ENCODE measurements at places on chromosomes 16 and 17.

GRCh38 chr16:71440669-71441347 is 1.0 kb downstream of the TLE7 start:
- DNase-seq, result peak; percentile 33

GRCh38 chr17:8458128-8458527 is 22.4 kb downstream of the NDEL1 start:
- no peak for DNase-seq

GRCh38 chr16:68470461-68471150 is 22.3 kb upstream of the SMPD3 start:
- DNase-seq, result no peak

GRCh38 chr16:30551781-30552180 is 6.4 kb downstream of the ZNF764 start:
- DNase-seq, result no peak

DNA sequence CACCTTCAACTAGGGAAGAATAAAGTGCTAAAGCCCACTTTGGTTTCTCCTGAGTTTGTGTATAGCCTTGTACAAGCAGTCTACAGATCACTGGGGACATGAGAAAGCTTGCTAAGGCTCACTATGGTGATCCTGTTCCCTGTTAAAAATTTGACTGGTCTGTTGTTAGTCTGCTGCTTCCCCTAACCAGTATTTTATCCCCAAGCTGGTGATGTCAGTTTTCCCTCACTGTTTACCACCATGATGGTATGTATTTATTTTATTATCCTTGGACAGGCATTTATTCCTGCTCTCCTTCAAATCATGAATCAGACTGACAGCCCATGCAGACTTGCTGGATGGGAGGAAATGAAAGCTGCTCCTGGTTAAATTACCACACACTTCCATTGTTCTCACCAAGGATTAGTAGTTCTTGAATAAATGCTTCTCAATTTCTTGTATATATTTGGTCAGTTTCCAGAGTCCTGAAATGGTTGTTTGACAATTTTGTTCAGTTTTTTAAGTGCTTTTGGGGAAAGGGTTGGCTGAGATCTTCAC is 99.6 kb downstream of the CA4 start:
- no peak for DNase-seq

GRCh38 chr17:77511514-77512061 is 370.8 kb downstream of the SEC14L1 start:
- no peak for DNase-seq

DNA sequence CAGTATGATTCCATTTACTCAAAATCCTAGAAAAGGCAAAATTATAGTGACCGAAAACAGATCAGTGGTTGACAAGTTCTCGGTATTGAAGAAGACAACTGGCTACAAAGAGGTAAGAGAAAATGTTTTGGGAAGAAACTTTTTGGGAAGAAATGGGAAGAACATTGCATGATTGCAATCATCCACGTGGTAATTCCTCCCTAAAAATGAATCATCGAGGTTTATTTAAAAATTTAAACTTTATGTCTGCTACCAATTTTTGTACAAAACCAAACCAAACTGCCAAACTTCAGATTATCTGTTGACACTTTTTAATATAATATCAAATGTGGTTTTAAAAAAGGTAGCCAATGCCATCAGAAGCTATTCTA is 8.1 kb downstream of the SMURF2 start:
- DNase-seq, result no peak

GRCh38 chr16:3993052-3993785 is 112.7 kb upstream of the CREBBP start:
- DNase-seq, result no peak
